ENCODE measurements at places on chromosomes 2 and 18. TPM values are rescaled to one million over a fixed set of nuclear protein-coding genes. Genes with fewer than 3 reads are reported as not detected.

VWC2L gene
- total RNA-seq, result not detected

CENPO gene
- 3.6 TPM for total RNA-seq

CXCR2 gene
- total RNA-seq, result 4.9 TPM

DNAJC5G gene
- total RNA-seq, result not detected

MATN3 gene
- total RNA-seq, result 1.6 TPM

PAPOLG gene
- 10.7 TPM for total RNA-seq

CCDC68 gene
- total RNA-seq, result 4.4 TPM

NETO1 gene
- total RNA-seq, result not detected

EHD3 gene
- 19.8 TPM for total RNA-seq

FAM237A gene
- not detected for total RNA-seq

KCNE4 gene
- 21.5 TPM for total RNA-seq

CPLX4 gene
- total RNA-seq, result not detected

NEU2 gene
- total RNA-seq, result not detected

ATP6V1B1 gene
- total RNA-seq, result not detected

THSD7B gene
- 5.1 TPM for total RNA-seq

KCMF1 gene
- total RNA-seq, result 59.1 TPM

RFTN2 gene
- 17.5 TPM for total RNA-seq

RAD51AP2 gene
- not detected for total RNA-seq

SLC40A1 gene
- total RNA-seq, result 48.8 TPM

CCDC141 gene
- total RNA-seq, result 3.9 TPM

BCL2L11 gene
- 14.2 TPM for total RNA-seq

LDAH gene
- total RNA-seq, result 13.0 TPM

RRM2 gene
- 4.3 TPM for total RNA-seq

RAB6C gene
- 0.36 TPM for total RNA-seq

QPCT gene
- 4.0 TPM for total RNA-seq

CHRND gene
- total RNA-seq, result not detected

RAB17 gene
- total RNA-seq, result 3.7 TPM

LYPD1 gene
- 0.49 TPM for total RNA-seq

CIB4 gene
- total RNA-seq, result 0.60 TPM

LAMA1 gene
- 0.78 TPM for total RNA-seq

ITPRIPL1 gene
- total RNA-seq, result 1.9 TPM

IL36A gene
- not detected for total RNA-seq

HOXD13 gene
- total RNA-seq, result not detected

ERICH2 gene
- 1.3 TPM for total RNA-seq

PLGLB1 gene
- total RNA-seq, result 2.0 TPM

All from aorta (tissue), 5 donors.